Fibroblast of the aortic adventitia (primary cell): ENCODE measurements at places on chromosomes 3 and 15. TPM values are rescaled to one million over a fixed set of nuclear protein-coding genes. Genes with fewer than 3 reads are reported as not detected.
A peak's percentile ranks its signal among the peaks of the same experiment; 100 is the strongest.

- peak; percentile 56 for DNase-seq
These were observed 10.6 kb downstream of the MAPKAPK3 start for GRCh38 chr3:50627407-50628051.

DNA sequence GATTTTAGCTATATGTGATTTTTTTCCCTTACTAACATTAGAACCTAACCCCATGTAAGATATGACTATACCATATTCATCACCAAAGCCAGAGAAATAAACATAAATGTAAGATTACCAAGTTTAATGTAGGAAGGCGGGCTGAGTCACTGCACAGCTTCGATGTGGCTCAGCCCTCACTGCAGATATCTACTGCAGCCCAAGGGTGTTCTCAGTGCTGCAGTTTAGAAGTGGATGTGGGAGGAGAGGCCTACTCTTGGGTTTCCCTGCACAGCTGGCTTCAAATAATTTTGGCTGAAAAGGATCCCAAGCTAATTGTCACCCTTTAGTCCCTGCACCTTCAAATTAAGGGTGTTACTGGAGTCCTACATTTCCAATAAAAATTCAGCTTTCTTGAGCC lies 9.3 kb downstream of the ARPP19 start:
- DNase-seq: peak; percentile 56

DNA sequence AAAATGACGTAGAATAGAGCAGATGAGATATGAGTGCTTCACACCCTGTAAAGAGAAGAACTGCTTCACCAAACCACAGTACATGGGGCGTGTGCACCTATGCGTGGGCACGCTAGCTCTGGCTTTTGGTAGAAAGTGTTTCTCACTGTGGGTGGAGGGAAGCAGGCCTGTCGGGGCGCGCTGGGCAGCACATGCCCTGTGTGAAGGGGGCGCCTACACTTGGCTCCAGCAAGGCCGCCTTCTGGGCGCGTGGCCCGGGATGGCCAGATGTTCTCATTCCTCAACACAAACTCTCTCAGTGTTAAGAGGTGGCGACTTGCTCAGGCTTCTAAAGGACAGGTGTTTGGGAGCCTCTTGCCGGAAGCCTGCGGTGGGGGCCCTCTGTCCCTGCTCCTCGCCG lies 90.0 kb downstream of the FBLN2 start:
- DNase-seq: no peak

GRCh38 chr3:181966393-181966792 lies 254.7 kb downstream of the SOX2 start:
- no peak for DNase-seq

Gene ECE2
- total RNA-seq: not detected in 2 replicates

Gene SCN11A
- total RNA-seq: under 0.01 and 0.25 TPM in 2 replicates

Gene ZMYND10
- 0.81 and 0.82 TPM in 2 replicates for total RNA-seq

Gene CHRM5
- total RNA-seq: not detected in 2 replicates

Gene CHAC1
- 4.7 and 11.4 TPM in 2 replicates for total RNA-seq
